ENCODE measurements at places on chromosomes 1 and 21.

- DNase-seq, result no peak
Observed at GRCh38 chr1:224495866-224496265, 61.3 kb upstream of the WDR26 start.

- peak; percentile 12 for DNase-seq
Observed at GRCh38 chr1:233707153-233707879, 93.4 kb downstream of the KCNK1 start.

GRCh38 chr1:239261521-239261920, 124.8 kb upstream of the CHRM3 start:
- no peak for DNase-seq

- DNase-seq, result no peak
Observed at GRCh38 chr1:96361271-96361856, 360.2 kb upstream of the PTBP2 start.

- DNase-seq, result no peak
Observed at GRCh38 chr1:36636206-36636605, 153.5 kb upstream of the CSF3R start.

- no peak for DNase-seq
Observed at GRCh38 chr21:32328595-32328994, 29.9 kb downstream of the MRAP start.

DNA sequence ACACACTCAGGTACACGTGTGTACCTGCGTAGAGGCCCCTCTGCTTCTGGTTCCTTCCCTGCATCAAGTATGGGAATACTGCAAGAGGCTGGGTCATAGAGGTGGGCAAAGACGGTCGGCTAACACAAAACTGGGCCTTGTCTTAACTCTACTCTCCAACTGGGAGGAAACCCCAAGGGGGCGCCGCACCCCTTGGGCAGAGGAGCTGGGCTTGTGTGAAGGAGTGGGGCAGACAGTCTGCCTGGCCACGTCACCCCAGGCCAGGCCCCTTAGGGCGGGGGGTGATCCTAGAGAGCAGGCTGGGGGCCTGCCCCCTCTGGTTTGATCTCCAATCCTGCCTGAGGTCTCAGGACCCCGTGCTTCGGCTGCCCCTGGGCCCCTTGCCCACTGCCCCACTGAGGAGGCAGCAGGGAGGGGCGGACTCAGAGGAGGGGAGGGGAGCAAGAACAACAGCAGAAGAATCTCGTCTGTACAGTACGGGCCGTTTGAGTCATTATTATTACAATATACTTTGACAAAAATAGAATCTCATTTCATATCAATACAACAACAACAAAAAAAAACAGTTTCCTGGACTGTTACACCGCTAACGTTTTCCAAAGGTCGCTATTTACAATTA, 34.7 kb downstream of the MEF2D start:
- no peak for DNase-seq

- DNase-seq, result peak; percentile 29
Observed at GRCh38 chr1:147627435-147628110, 42.8 kb downstream of the ACP6 start.

DNA sequence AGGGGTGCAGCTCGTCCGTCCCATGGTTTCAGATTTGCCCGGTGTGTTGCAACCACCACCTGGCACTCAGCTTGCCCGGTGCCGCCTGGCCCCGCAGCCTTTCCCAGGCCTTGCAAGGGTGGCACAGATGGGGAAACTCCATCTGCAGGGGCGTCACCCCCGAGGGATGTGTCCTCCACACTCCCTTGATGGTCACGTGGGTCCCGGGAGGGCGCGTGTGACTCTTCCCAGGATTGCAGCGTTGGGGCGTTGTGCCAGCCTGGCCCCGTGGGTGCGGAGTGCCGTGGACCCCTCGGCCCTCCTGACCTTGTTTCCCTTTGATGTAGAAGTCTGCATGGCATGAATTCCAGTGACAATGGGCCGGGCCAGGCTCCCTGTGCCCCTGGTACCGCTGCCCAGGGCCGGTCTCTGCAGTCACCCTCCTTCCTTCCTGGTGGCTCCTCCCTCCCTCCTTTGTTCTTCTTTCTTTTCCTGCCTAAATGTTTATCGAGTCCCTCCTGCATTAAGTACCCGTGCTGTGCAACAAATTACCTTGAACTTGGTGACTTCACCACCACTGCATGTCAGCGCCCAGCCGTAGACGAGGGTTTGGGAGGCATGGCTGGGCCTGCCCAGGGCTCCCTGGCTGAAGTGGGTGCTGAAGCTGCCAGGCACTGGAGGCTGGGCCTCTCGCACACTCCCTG, 22.9 kb downstream of the RRP1 start:
- no peak for DNase-seq

- no peak for DNase-seq
Observed at GRCh38 chr1:24954022-24954421, 23.9 kb upstream of the RUNX3 start.

DNA sequence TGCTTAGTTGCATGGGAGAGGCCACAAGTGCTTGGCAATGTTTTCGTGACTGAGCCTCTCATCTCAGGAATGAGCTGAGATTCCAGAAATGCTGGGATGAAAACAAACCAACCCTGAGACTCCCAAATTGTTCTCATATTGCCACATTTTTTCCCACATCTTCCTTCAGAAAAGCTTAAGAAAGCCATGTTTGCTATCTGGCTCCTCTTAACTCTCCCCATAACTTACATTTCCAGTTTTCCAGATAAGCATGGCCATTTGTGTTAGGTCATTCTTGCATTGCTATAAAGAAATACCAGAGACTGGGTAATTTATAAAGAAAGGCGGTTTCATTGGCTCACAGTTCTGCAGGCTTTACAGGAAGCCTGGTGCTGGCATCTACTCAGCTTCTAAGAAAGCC, 17.2 kb downstream of the DSCAM start:
- no peak for DNase-seq

GRCh38 chr21:43266534-43266933, 97.7 kb downstream of the CRYAA start:
- DNase-seq, result no peak

All from kidney glomerular epithelial cell (primary cell).